SHP77 (cell line): ENCODE measurements at places on chromosomes 4 and X.

DNA sequence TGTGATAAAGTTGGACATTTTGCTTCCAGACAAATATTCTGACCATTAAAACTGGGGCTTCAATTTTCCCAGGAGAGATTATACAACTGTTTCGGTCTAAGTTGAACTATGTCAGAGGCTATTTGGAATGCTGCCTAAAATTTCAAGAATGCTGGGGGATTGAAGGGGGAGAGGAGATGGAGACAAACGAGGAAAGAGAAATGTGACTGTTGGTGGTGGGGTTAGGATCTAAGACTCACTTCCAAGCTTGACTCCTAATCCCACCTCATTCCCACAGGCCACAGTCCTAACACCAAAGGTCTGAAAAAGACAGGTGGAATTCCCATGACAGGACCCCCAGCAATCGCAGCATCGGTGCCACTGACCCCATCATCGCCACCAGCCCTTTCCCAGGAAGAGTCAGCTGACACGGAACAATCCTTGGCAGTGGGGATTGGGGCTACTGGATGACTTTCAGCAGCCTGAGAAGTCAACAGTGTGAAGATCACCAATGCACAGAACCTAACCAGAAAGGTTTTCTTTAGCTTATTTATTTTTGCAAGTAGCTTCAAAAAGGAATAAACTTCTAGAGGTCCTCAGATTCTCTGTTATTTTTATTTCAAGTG, 74.0 kb upstream of the PRSS48 start:
- no peak for DNase-seq

- no peak for DNase-seq
Observed at GRCh38 chrX:31316340-31316991, 244.6 kb upstream of the FTHL17 start.

GRCh38 chr4:170698334-170698733, 608.6 kb upstream of the AADAT start:
- no peak for DNase-seq

DNA sequence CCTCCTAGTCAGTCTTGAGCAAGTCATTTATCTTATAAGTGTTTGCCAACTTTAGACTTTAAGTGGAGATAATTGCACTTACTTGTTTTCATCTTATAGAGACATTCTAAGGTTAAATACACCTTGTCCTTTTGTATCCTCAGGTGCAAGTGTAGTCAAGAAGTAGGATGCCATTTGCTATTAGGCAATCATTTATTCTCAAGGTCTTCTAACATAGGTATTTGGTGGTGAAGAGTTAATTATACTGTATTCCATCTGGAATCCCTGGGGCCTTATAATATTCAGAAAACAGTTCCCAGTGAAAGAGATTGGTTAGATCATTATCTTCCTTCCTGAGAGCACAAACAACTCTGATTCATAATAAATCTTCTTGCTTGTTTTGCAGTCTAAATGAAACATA, 23.7 kb downstream of the SULT1E1 start:
- DNase-seq, result no peak

GRCh38 chrX:133846311-133846710, 139.1 kb downstream of the GPC3 start:
- DNase-seq, result no peak
